ENCODE measurements at places on chromosomes 4 and X. TPM values are rescaled to one million over a fixed set of nuclear protein-coding genes. Genes with fewer than 3 reads are reported as not detected.

DNA sequence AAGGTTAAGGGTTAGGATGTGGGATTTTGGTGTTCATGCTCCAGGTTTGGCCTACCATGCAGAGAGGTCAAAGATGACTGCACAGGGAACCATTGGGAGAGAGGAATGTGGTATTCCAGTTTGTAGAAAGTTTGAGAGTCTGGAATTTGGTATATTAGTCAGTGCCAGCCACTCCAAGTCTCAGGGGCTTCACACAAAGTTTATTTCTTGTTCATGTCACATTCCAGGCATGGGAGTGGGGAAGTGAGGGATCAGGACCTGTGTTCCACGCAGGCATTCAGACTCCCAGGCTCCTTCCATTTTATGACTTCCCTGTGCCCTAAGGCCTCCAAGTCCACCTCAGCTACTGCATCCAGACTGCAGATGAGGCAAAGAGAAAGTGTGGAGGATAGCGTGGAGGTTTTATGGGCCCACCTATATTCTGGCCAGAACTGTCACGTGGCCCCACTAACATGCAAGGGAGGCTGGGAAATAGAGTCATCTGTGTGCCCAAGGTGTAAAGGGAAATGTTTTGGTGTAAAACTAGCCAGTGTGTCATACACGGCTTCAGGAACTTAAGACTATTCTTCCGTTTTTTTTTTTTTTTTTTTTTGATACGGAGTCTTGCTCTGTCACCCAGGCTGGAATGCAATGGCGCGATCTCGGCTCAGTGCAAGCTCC lies 140.6 kb upstream of the SCML1 start:
- DNase-seq, result no peak

The HGFAC gene
- not detected for total RNA-seq

DNA sequence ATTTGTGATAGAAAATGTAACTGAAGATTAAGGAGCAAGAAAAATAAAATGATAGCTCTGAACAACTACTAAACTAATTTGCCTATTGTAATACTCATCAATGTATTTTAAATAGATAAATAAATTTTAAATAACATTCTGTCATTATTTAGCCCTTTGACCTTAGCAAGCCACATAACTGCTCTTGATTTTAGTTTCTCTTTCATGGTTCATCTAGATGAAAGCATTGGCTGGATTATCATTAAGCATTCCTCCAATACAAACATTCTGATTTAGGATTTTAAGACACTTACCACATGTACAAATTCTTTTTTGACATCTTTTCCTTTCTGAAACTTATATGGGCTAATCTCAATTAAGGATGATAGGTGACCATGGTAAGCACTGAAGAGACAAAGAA lies 8.5 kb downstream of the ETNPPL start:
- DNase-seq, result no peak

- DNase-seq, result no peak
Observed at GRCh38 chr4:158065603-158066002, 107.2 kb downstream of the GASK1B start.

- no peak for DNase-seq
Observed at GRCh38 chrX:24646745-24647182, 383 bp downstream of the PCYT1B start.

DNA sequence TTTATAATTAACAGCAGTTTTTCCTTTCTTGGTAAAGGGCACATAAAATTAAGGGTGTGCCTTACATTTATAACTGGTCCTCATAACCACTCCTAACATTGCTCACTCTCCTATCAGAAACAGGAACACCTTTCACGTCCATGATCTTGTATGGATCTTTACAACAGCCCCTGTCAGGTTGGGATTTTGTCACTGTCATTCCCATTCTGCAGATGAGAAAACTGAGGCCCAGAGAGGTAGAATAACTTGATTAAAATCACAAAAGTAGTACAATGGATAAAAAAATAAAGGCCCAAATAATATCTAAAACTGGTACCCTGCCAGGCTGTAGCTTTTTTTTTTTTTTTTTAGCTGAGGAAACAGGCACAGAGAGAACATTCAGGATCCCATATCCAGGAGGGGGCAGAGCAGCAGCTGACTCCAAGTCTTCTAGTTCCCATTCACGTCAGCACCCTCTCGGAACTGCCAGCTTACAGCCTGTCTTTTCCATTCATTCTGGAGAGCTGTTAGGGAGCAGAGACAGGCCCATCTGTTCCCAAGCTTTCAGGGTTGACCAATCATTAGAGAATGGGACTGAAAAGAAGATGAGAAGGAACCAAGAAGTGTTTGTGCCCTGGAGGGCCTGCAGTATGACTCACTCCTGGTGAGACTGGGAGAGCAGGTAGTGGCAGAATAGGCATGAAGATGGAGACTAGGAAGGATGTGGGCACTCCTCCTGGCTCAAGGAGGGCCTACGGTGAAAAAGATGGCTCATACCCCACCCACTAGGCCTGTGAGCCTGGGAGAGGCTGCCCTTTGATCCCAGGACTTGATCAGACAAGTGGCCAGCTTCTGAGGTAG lies 7.3 kb downstream of the SUV39H1 start:
- no peak for DNase-seq

The SH3TC1 gene
- 16.2 TPM for total RNA-seq

The PCGF3 gene
- total RNA-seq, result 134 TPM

The REELD1 gene
- total RNA-seq, result 0.27 TPM

DNA sequence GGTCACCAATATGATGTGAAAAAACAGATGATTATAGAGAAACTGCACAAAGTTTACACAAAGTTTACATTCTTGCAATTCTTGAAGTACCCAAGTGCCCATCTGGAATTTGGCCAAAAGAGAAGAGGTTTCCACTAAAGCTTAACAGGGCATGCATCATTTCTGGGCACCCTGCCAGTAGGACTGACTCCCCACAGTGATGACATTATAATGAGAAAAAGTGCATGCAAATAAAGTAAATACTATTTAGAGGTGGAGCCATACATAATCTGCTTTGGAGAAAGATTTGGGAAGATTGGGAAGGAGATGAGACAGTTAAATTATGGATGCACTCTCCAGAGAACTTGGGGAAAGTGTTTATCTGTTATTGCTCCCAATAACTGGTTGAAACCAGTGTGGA lies 93.7 kb upstream of the TRPC3 start:
- DNase-seq, result no peak

- DNase-seq, result no peak
Observed at GRCh38 chr4:8120501-8120900, 38.1 kb downstream of the ABLIM2 start.

DNA sequence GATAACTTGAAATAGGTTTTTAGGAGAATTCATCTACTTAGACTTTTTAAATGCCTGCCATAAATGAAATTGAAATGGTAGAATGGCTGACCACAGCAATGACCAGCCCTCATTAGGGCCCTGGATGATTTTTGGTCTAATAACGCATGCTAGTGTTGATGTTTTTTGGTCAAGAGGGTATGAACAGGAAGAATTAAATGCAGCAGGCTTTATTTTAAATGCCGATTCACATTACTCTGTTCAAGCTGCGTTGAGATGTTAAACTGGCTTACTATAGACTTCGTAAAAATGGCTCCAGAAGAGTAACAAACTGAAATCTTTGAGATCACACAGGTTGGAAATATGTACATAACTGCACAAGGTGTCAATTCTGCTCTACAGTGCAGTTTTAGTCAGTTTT lies 14.6 kb downstream of the DDX3X start:
- no peak for DNase-seq

- no peak for DNase-seq
Observed at GRCh38 chrX:85052205-85052604, 48.5 kb downstream of the APOOL start.

The SFRP2 gene
- 61.7 TPM for total RNA-seq

The TEX13D gene
- total RNA-seq, result not detected

DNA sequence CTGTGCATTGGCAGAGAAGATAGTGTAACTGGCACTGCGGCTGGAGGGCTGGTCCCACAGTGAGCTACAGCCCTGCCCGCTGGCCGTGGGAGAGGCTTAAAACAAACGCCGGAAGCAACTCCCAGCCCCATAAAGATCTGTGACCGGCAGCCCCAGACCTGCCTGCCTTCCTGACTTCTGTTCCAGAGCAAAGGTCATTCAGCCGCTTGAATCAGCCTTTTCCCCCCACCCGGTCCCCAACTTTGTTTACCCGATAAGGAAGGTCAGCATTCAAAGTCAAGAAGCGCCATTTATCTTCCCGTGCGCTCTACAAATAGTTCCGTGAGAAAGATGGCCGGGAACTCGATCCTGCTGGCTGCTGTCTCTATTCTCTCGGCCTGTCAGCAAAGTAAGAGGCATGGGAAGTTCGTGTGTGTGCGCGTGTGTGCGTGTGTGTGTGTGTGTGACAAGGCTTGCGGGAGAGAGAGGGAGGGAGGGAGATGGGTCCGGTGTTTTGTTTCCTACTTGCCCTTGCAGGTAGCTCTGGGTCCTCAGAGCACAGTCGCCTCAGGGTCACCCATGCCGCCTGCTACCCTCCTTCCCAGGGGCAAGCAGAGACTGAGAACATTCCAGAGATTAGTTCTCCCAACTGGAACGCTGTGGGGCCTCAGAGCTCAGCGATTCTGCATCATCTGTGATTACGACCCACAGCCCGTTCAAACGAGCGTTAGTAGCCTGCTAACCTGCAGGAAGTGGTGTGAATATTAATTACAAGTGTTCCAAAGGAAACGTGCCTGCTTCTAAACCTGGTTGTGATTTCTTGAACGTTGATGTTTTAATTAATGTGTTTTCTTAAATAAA lies at the start of gene MGST2:
TSS of gene MGST2 (plus strand) at position 130 of the 840 bp plus-strand sequence. CDS start at position 331, 201 bp downstream.
- peak; percentile 91 for DNase-seq

GRCh38 chr4:41646862-41647261 lies 101.7 kb downstream of the PHOX2B start:
- DNase-seq, result no peak

The GASK1B gene
- total RNA-seq, result 7.9 TPM

- no peak for DNase-seq
Observed at GRCh38 chr4:150385606-150386005, 196.3 kb upstream of the MAB21L2 start.

The NEIL3 gene
- not detected for total RNA-seq

DNA sequence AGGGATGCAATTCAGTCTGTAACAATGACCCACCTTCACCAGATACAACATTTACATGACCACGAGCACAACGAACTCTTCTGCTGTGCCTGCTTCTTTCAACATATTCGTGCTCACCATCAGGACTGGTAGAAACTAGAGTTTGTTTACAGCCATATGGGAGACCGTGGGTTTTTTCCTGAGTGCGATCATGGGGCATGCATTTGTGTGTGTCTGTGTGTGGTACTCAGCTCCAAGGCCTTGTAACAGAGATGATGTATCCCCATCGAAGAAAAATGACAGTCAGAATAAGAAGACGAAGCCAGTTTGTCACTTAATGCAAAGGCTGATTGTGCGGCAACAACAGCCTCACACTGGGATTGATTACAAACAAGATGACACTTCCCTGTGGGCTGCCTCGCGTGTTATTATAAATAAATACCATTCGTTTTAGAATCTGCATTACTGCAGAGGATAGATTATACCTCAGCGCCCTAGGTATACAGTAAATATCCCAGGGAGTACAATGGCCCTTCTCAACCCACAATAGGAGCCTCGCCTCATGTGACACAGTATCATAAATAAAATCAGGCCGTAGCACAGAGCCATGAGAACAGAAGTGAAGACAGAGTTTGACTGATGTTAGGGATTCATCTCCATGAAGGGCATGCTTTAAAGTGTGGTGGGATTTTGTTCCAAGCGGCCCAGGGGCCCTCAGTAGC lies 97.3 kb upstream of the NOCT start:
- DNase-seq, result no peak

The MGAT4D gene
- not detected for total RNA-seq

The GAGE12E gene
- total RNA-seq, result not detected

The TRIM75 gene
- not detected for total RNA-seq

DNA sequence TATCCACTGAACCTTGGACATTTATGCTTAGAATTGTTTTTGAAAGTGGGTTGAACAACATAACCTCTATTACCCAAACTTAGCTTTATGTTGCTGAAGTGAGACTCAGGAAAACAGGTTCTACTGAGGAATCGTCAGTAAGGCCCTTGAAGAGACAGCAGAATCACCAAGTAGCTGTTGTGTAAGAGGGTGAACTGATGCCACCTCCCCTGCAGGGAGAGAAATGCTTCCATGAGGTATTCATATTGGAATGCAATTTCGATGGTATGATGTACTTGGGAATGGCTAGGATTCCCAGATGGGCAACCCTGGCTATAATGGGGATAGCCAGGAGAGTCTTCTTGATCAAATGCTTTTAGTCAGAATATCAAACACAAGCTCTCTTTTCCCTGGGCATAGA lies 4.1 kb upstream of the SCRG1 start:
- DNase-seq, result no peak

The POLN gene
- total RNA-seq, result 0.27 TPM

Data from transverse colon (tissue), 4 donors.